Thoracic aorta (tissue), 2 donors: ENCODE measurements at places on chromosomes 7 and 10. TPM values are rescaled to one million over a fixed set of nuclear protein-coding genes. Genes with fewer than 3 reads are reported as not detected.

- H3K36me3 ChIP-seq, result no peaks in the 10 kb centered on the region
- no peak for DNase-seq
- peak overlapping the region; percentile 57 for H3K27ac ChIP-seq
- no peak overlapping the region for H3K4me3 ChIP-seq
- peaks cover 78% of the 10 kb centered on the region for H3K4me1 ChIP-seq
Measured at GRCh38 chr10:128062881-128063563, 63.2 kb downstream of the MKI67 start.

DNA sequence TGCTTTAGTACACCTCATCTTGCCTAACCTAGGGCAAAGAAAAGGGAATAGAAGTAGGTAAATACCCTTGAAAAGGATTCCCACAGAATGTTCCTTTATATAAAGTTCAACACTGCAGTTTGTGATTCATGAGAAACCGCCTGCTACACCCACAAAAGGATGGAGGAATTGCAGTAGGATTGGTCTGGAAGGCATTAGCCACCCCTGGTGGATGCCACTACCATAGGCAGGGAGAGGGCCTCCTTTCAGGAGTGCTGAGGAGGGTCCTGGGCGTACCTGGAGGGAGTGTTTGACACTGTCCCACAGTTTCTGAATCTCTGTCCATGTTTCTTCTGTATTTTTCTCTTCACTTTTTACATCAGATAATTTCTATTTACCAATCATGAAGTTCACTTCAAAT lies 221.8 kb upstream of the TMEM72 start:
- H3K4me3 ChIP-seq, result no peak overlapping the region
- no peak overlapping the region for H3K27ac ChIP-seq
- no peaks in the 10 kb centered on the region for H3K36me3 ChIP-seq
- no peaks in the 10 kb centered on the region for H3K27me3 ChIP-seq

DNA sequence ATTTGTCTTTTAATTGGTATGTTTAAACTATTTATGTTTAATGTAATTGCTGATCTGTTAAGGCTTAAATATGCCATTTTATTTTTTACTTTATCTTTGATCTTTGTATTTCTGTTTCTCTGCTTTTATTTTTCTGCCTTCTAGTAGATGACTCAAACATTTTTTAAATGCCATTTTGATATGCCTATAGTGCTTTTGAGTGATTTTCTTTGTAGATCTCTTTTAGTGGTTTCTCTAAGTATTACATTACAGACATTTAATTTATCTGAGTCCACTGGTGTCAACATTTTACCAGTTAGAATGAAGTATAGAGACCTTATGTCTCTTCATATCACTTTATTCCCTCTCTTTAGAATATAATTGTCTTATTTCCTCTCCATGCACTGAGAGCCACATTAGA lies 32.7 kb downstream of the IL6 start:
- no peak overlapping the region for H3K4me3 ChIP-seq
- no peaks in the 10 kb centered on the region for H3K36me3 ChIP-seq
- no peak overlapping the region for H3K27ac ChIP-seq
- no peak for DNase-seq
- H3K27me3 ChIP-seq, result no peaks in the 10 kb centered on the region
- no peaks in the 10 kb centered on the region for H3K4me1 ChIP-seq

DNA sequence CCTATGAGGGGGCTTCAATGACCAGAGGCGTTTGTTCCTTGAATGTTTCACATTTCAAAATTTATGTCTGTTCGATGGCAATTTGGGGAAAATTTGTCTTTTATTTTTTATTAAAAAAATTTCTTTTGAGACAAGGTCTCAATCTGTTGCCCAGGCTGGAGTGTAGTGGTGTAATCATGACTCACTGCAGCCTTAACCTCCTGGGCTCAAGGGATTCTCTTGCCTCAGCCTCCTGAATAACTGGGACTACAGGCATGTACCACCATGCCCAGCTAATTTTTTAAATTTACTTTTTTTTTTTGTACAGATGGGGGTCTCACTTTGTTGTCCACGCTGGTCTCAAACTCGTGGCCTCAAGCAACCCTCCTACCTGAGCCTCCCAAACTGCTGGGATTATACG lies 39.7 kb downstream of the OTUD1 start:
- no peak overlapping the region for H3K27ac ChIP-seq
- H3K36me3 ChIP-seq, result no peaks in the 10 kb centered on the region
- no peak overlapping the region for H3K4me3 ChIP-seq
- H3K4me1 ChIP-seq, result no peaks in the 10 kb centered on the region

DNA sequence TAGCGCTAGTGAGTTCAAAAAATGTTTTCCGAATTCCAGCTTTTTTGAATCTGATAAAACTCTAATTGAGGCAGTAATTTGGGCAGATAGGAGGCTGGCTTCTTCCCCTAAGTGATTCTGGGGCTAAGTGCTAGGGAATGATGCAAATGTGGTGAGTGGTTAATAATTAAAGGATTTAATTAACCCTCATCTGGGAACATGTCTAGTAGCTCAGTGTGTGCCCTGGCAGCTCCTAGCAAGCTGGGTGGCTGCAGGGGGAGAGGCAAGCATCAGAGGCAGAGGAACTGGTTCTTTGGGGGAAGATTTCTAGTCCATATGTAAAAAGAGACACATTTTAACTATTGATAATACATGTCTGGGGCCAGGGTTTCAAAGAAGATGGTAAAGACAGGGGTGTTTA lies 354.5 kb downstream of the WDR11 start:
- no peak overlapping the region for H3K4me3 ChIP-seq
- H3K27ac ChIP-seq, result no peak overlapping the region
- no peaks in the 10 kb centered on the region for H3K36me3 ChIP-seq
- no peaks in the 10 kb centered on the region for H3K4me1 ChIP-seq
- H3K27me3 ChIP-seq, result no peaks in the 10 kb centered on the region

DNA sequence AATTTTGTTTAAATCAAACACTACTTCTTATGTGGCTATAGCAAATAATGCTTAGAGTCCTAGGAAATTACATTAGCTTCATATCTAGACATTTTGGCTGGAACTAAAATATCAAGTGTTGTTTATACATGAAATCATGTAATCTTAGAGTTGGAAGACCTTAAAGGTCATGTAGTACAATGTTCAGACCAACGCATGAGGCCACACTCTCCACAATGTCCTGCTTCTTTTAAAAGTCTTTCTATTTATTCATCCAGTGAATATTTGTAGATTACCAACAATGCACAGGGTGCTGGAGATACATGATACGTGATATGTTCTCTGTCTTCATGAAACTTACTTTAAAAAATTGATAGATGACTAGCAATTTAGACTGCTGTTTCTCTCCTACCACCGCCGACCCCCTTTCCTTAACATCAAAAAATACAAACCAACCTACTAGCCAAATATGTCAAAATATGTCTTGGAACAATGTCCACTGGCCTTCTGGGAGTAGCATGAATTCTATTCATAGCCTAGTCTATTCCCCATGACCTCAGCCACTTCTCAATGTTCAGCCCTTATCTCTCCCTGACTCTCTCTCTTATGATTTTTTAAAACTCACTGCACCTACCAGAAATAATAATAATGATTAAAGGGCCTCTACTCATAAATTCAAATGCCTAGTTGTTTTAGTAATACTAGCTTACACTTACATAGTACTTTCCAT lies 59.5 kb upstream of the CAV2 start:
- no peaks in the 10 kb centered on the region for H3K36me3 ChIP-seq
- H3K4me1 ChIP-seq, result peaks cover 37% of the 10 kb centered on the region
- no peak for DNase-seq
- no peaks in the 10 kb centered on the region for H3K27me3 ChIP-seq

GRCh38 chr10:124500757-124501156 lies 39.1 kb downstream of the LHPP start:
- no peaks in the 10 kb centered on the region for H3K36me3 ChIP-seq
- H3K4me1 ChIP-seq, result no peaks in the 10 kb centered on the region
- H3K27me3 ChIP-seq, result no peaks in the 10 kb centered on the region
- H3K4me3 ChIP-seq, result no peak overlapping the region
- no peak overlapping the region for H3K27ac ChIP-seq

- H3K4me1 ChIP-seq, result peaks cover 61% of the 10 kb centered on the region
- DNase-seq, result no peak
- no peaks in the 10 kb centered on the region for H3K36me3 ChIP-seq
- H3K27me3 ChIP-seq, result no peaks in the 10 kb centered on the region
Measured at GRCh38 chr10:71237843-71238623, 25.7 kb downstream of the UNC5B start.

DNA sequence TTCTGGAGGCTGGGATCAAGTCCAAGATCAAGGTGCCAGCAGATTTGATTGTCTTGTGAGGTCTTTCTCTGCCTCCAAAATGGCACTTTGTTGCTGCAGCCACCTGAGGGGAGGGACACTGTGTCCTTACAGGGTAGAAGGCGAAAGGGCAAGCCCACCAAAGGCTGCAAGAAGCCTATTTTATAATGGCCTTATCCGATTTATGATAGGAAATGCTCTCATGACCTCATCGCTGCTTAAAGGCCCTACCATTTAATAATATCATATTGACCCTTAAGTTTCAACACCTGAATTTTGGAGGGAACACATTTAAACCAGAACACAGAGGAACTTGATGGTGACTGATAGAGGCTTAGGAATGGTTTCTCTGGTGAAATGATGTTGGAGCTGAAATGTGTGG lies 296.5 kb downstream of the TWIST1 start:
- no peak overlapping the region for H3K27ac ChIP-seq
- H3K27me3 ChIP-seq, result no peaks in the 10 kb centered on the region
- no peak for DNase-seq
- no peak overlapping the region for H3K4me3 ChIP-seq
- H3K36me3 ChIP-seq, result no peaks in the 10 kb centered on the region

- no peak overlapping the region for H3K4me3 ChIP-seq
- no peak for DNase-seq
- H3K27ac ChIP-seq, result no peak overlapping the region
- no peaks in the 10 kb centered on the region for H3K36me3 ChIP-seq
Measured at GRCh38 chr10:72687035-72687434, 4.9 kb upstream of the MCU start.

- no peak overlapping the region for H3K27ac ChIP-seq
- no peaks in the 10 kb centered on the region for H3K27me3 ChIP-seq
- no peaks in the 10 kb centered on the region for H3K36me3 ChIP-seq
- no peak overlapping the region for H3K4me3 ChIP-seq
- DNase-seq, result no peak
- H3K4me1 ChIP-seq, result peaks cover 12% of the 10 kb centered on the region
Measured at GRCh38 chr7:121187222-121187621, 141.6 kb upstream of the WNT16 start.

DNA sequence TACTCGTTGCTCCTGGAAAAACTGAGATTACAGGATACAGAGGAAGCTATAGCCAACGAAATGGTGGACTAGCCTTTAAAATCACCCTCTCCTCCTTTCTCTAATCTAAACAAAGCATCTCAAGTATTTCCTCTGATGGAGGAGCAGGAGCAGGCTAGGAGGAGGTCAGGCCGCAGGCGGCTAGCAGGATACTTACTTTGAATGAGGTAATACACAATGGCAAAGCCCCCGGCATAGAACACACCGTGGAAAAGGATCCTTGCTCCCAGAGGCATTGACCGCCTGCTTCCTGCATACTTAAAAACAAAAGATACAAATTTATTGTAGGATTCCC lies 64.4 kb downstream of the STK17A start:
- H3K4me3 ChIP-seq, result peak overlapping the region; percentile 61
- peaks cover 70% of the 10 kb centered on the region for H3K4me1 ChIP-seq
- no peak for DNase-seq
- H3K36me3 ChIP-seq, result peaks cover 2% of the 10 kb centered on the region
- no peaks in the 10 kb centered on the region for H3K27me3 ChIP-seq

GRCh38 chr10:132289439-132289838 lies 18.3 kb downstream of the STK32C start:
- no peaks in the 10 kb centered on the region for H3K27me3 ChIP-seq
- H3K4me3 ChIP-seq, result no peak overlapping the region
- DNase-seq, result no peak
- H3K4me1 ChIP-seq, result no peaks in the 10 kb centered on the region
- H3K27ac ChIP-seq, result no peak overlapping the region

DNA sequence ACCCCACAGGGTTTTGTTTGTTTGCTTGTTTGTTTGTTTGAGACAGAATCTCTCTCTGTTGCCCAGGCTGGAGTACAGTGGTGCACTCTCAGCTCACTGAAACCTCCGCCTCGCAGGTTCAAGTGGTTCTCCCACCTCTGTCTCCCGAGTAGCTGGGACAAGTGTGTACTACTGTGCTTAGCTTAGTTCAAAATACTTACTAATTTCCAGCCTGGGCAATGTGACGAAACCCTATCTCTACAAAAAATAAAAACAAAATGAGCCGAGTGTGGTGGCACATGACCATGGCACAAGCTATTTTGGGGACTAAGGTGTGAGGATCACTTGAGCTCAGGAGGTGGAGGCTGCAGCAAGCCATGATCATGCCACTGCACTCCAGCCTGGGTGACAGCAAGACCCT lies 15.2 kb upstream of the PRPF18 start:
- no peaks in the 10 kb centered on the region for H3K27me3 ChIP-seq
- no peaks in the 10 kb centered on the region for H3K4me1 ChIP-seq
- no peak overlapping the region for H3K4me3 ChIP-seq
- no peak overlapping the region for H3K27ac ChIP-seq
- H3K36me3 ChIP-seq, result no peaks in the 10 kb centered on the region
- no peak for DNase-seq

GRCh38 chr7:152076324-152076821 lies 50.9 kb downstream of the GALNT11 start:
- H3K36me3 ChIP-seq, result no peaks in the 10 kb centered on the region
- no peak overlapping the region for H3K27ac ChIP-seq
- DNase-seq, result no peak
- no peak overlapping the region for H3K4me3 ChIP-seq

- DNase-seq, result no peak
- no peaks in the 10 kb centered on the region for H3K4me1 ChIP-seq
- no peaks in the 10 kb centered on the region for H3K27me3 ChIP-seq
- peaks cover 6% of the 10 kb centered on the region for H3K36me3 ChIP-seq
Measured at GRCh38 chr7:156768698-156769472, 124.1 kb downstream of the LMBR1 start.

DNA sequence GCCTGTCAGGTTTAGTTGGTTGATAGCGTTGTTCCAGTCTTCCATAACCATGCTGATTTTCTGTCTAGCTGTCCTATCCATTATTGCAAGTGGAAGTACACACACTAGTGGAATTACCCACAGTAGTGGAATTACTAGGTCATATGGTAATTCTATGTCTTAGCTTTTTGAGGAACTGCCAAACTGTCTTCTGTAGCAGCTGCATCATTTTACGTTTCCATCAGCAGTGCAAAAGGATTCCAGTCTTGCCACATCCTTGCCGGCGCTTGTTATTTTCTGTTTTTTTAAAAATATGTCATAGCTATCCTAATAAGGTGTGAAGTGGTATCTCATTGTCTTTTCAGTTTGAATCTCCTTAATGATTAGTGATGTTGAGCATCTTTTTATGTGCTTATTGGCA lies 17.2 kb upstream of the RHBDD2 start:
- H3K36me3 ChIP-seq, result no peaks in the 10 kb centered on the region
- DNase-seq, result no peak
- peaks cover 6% of the 10 kb centered on the region for H3K4me1 ChIP-seq
- H3K27ac ChIP-seq, result no peak overlapping the region

Gene IRF5
- 11.9 TPM for total RNA-seq

Gene GRM3
- not detected for total RNA-seq

Gene C7orf25
- total RNA-seq, result 18.1 TPM

Gene TBL2
- total RNA-seq, result 17.1 TPM

Gene NUTM2D
- 11.8 TPM for total RNA-seq

Gene HECTD2
- total RNA-seq, result 48.0 TPM

Gene CCL24
- total RNA-seq, result not detected

Gene STEAP1B
- total RNA-seq, result 1.1 TPM

Gene HMX2
- total RNA-seq, result not detected

Gene DOCK4
- 71.5 TPM for total RNA-seq

Gene LRRN3
- 3.0 TPM for total RNA-seq

Gene PTN
- total RNA-seq, result 4.7 TPM

Gene ADCY1
- 0.14 TPM for total RNA-seq
